Stimulated activated CD8-positive, alpha-beta memory T cell treated with anti-CD3 and anti-CD28 coated beads, Interleukin-2, amount 100 ng/mL, for 1 hour (primary cell): ENCODE measurements at places on chromosomes 7 and 10.
A peak's percentile ranks its signal among the peaks of the same experiment; 100 is the strongest.

DNA sequence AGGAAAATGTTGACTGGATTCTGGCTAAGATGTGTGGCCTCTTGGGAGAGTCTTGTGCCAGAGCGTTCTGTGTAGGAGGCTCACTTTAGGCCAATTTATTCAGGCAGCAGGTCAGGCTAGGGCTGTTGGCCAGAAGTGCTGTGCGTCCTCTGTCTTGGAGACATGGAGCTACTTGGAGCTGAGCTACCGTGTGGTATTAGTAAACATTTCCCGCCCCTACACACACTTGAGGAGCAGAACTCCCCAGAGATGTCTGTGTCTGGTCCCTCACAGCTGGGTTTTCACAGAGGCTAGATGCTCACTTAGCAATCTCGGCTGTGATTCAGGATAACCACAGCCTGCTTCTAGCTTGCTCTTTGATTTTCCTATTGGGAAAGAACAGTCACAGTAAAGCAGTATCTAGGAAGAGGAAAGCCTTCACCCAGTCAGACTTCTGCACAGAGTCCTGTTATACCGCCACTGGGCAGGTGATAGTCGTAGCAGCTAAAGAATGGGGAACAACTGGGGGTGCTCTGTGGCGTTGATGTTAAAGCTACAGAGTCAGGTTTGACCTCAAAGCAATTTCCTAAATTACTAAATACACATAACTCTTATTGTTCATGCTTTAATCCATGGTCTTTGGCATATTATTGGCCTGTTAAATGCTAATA is 86.7 kb downstream of the MDFIC start:
- DNase-seq: no peak

DNA sequence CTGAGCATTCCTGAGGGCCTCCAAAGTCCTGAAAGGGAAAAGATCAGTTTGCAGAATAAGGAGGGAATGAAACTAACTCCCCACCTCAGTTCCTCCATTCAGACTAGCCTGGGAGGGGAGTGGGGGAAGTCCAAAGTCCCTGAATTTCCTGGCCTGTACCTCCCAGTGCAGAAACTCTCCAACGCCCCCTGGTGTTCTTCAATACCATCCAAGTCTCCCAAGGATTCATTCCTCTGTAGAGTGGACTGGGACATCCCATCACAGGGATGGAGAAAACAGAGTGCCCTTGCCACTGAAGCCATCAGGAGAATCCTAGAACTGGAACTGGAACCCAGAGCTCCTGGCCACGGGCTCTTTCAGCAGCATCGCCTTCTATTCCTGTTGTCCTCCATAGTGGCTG is 1.6 kb upstream of the COL13A1 start:
- DNase-seq: no peak

- DNase-seq: no peak
These were observed 61.7 kb downstream of the CREB3L2 start for GRCh38 chr7:137940218-137940617.

GRCh38 chr7:135095450-135095849 is 52.4 kb upstream of the TMEM140 start:
- DNase-seq: no peak

DNA sequence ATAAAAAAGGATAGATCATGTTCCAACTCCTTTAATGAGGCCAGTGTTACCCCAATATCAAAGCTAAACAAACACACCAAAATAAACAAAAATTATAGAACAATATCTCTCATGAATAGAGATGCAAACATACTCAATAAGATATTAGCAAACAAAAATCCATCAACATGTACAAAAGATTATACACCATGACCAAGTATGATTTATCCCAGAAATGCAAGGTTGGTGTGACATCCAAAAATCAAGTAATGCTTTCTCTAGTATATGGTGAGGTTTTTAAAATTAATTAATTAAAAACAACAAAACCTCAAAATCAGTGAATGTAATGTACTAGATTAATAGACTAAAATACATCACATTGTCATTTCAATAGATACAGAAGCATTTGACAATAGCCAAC is 11.0 kb upstream of the MSMB start:
- no peak for DNase-seq

- DNase-seq: no peak
These were observed 46.9 kb upstream of the SEPTIN7 start for GRCh38 chr7:35753761-35754603.

DNA sequence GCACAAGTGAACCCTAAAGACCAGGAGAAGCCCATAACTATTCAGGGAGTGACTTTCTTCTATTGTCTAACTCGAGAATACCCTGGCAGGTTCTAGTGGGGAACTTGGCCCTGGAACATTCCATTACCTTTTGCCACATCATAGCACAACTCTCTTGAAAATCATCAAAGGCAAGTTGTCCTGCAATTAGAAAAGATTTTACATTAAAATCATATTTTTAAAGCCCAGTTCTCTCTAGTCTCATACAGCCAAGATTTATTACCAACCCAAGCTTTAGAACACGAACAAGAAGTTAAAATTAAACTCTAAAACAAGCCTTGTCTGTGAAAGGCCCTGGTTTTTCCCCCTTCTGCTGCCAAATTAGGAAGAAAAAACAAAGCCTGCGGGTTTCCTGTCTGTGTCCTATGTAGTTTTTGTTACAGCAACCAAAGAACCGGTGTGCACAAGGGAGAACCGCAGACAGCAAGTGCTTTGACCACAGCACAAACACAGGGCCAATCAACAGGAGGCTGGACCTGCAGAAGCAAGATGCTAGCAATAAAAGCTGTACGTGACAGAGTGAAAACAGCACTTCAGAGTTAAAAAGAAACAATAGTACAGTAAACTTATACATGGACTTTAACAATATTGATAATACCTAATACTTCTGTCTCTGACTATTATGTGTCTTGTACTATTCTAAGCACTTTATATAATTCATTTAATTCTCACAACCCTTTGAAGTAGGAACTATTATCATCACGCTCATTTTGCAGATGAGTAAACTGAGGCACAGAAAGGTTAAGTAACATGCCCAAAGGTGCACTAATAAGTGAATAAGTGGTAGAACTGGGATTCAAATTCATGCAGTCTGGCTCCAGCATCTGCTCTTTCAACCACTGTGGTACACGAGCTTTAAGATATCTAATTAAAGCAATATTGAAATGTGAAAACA is 65.8 kb downstream of the STK17A start:
- peak; percentile 38 for DNase-seq

DNA sequence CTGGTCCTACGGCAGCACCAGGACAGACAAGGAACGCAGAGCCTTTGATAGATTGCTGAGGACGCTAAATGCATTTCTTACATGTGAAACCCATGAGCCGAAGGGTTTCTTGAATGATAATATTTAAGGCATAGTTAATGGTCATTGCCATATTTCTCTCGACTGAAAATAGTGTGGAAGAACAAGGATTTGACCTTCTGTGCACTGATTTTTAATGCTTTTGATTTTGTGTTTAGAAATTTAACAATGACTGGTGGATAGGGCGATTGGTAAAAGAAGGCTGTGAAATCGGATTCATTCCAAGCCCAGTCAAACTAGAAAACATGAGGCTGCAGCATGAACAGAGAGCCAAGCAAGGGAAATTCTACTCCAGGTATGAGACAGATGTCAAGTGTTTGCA is 150.8 kb downstream of the NSUN6 start:
- DNase-seq: no peak

- no peak for DNase-seq
These were observed 98.7 kb upstream of the MBL2 start for GRCh38 chr10:52871191-52871843.

GRCh38 chr7:4958477-4959301 is at the start of gene MMD2:
MMD2 (minus strand) TSS chr7:4959187; CDS start chr7:4959017, 170 bp downstream.
- DNase-seq: no peak

GRCh38 chr10:101772895-101773761 is 2.8 kb downstream of the FGF8 start:
- no peak for DNase-seq

DNA sequence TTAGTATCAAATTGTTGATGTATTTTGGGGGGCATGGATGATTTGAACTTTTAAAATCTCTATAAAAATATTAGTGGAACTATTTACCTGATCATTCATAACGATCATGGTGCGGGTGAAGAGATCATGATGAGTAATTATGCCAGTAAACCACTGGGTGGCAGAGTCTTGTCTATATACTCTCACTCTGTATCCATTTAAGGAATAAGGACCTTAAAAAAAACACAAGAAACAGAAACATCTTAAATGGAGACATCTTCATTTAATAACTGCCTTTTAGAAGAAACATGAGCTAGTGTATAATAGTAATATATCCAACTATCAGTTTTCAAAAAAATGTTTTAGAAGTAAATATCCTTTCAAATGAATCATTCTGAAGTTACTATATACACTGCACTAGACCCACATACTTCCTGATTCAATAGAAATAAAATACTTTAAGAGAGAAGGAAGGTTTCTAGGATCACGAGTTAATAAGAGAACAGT is 84.0 kb downstream of the NRBF2 start:
- no peak for DNase-seq

GRCh38 chr7:27088002-27088922 is 7.5 kb downstream of the HOXA1 start:
- DNase-seq: no peak

DNA sequence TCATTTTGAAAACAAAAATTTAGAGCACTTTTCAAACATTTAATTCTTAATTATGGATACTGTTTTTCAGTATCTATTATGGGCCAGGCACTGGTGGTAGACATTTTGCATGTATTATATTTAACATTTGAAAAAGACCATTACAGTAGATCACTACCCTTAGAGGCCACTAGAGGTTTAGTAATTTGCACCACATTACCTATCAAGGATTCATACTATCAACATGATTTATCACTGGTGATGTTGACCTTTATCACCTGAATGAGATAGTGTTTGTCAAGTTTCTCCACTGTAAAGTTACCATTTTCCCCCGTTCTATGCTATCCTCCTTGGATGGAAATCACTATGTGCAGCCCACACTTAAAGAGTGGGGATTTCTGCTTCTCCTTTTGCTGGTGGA is 4.4 kb upstream of the SNX13 start:
- DNase-seq: no peak

DNA sequence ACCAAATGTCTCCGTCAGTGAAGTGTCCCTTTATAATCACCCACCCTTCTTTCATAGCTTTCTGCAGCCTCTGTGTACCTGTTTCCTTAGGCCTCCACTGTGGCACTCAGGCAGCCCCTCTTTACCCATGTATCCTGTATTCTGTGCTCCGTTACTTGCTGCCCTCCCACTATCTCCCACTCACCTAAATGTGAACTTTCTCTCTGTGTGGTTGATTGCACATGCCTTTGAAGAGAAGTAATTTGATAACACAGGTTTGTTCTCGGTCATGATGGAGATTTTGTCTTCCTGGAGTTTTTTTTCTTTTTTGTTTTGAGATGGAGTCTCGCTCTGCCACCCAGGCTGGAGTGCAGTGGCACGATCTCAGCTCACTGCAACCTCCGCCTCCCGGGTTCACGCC is 61.5 kb downstream of the REEP3 start:
- DNase-seq: no peak

DNA sequence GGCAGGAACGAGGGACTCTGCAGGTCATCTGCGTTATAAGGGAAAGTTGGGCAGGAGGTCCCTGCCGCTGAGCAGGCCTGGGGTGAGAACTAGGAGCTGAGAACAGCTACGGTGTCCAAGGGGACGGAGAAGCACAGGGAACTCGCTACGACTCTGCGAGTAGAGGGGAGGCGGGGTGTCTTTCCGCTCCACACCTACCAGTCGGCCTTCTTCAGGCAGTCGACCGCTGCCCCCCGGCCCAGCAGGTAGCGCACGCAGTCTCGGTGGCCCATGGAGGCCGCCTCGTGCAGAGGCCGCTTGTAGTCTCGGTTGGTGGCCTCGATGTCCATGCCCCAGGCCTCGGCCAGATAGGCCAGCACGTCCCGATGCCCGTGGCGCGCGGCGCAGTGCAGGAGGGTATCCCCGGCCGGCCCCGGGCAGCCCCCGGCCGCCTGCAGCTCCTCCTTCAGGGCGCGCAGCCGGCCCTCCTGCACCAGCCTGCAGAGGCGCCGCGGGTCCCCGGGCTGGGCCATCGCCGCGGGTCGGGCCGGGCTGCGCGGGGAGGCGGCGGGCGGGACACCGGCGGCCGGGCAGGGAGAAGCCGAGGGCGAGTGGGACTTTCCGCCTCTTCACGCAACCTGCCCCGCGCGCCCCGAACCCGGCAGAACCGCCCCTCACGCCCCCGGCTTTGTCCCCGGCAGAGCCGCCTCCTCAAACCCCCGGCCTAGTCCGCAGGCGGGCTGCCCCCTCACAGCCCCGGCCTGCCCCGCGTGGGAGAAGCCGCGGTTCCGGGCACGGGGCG is 660 bp downstream of the ANKRD16 start:
- peak; percentile 10 for DNase-seq

GRCh38 chr10:119393421-119393820 is 149.1 kb downstream of the RGS10 start:
- no peak for DNase-seq

- no peak for DNase-seq
These were observed 473.3 kb downstream of the LRMDA start for GRCh38 chr10:75904499-75905283.

GRCh38 chr7:115707258-115708012 is 323.1 kb downstream of the TFEC start:
- DNase-seq: no peak

GRCh38 chr7:41756650-41757182 is 53.8 kb upstream of the INHBA start:
- DNase-seq: no peak

DNA sequence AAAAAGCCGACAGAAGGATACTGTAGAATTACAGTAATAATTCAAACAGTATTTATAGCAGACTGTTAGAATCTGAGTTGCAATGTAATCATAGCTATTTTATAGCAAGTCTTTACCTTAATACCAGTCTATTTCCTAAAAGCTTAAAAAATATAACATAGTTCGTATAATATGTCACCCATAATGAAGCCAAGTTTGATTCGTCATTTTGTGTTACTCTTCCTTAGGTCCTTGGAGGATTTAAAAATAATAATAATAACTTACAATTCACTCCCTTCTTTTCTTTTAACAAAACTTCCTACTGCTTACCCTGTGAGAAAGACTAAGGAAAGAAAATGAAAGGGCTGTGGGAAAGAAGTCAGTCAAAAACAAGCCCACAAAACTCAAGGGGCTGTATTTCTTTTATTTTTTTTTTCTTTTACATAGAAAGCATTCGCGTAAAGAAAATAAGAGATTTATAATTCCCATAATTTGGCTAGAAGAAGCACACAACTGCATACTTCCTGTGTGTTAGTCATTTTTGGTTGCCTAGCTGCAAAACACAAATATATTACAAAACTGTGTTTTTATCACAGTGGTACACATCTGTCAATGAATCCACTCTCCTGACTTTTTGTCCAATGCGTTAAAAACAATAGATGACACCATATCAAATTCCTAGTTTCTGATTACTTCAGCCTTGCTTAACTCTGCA is 187.2 kb upstream of the CELF2 start:
- DNase-seq: no peak
